ENCODE measurements at places on chromosomes 6 and 20.
A peak's percentile ranks its signal among the peaks of the same experiment; 100 is the strongest.

- DNase-seq = peak; percentile 62
Measured at GRCh38 chr6:116461932-116462885, 1.0 kb downstream of the CALHM6 start.

GRCh38 chr6:53500095-53500494 is 44.8 kb downstream of the GCLC start:
- no peak for DNase-seq

GRCh38 chr20:2741463-2741862 is 48.9 kb downstream of the EBF4 start:
- no peak for DNase-seq

GRCh38 chr6:32974016-32974333 is 5.6 kb downstream of the BRD2 start:
- peak; percentile 83 for DNase-seq

GRCh38 chr6:81612136-81612535 is 140.3 kb downstream of the TENT5A start:
- DNase-seq = peak; percentile 9
